ENCODE measurements at places on chromosomes 2 and 18.

- no peak for DNase-seq
Measured at GRCh38 chr2:70962885-70963878, 15.2 kb upstream of the ANKRD53 start.

DNA sequence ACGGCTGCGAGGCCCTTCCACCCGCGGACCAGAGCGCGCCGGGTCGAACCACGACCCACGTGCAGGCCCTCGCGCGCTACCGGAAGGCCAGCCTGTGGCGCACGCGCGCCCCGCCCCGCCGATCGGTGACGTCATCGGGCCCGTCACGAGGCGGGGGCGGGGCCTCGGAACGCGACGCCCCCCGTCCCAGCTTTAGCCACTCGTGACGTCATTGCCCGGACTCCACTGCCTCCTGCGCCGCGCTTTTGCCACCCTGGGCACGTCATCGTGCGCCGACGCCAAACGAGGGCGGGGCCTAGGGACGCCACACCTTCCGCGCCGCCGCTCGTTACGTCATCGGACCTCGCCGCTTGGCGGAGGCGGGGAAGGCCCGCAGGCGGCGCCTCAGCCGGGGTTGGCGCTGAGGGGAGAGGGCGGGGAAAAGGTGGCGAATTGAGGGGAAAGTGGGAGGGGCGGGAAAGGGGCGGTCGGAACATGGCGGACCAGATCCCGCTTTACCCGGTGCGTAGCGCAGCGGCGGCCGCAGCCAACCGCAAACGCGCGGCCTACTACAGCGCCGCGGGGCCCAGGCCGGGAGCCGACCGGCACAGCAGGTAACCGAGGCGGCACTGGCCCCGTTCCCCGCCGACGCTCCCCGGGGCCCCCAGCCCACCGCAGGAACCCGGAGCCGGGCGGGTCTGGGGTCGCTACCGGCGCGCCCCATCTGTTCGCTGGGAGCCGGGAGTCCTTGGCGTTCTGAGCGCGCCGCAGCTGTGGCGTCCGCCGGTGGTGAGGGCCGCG lies at the start of gene ATP9B:
Gene ATP9B (plus strand): TSS at position 458 of the 780 bp plus-strand sequence. CDS start 17 bp downstream, at position 475.
- DNase-seq: peak; percentile 77

DNA sequence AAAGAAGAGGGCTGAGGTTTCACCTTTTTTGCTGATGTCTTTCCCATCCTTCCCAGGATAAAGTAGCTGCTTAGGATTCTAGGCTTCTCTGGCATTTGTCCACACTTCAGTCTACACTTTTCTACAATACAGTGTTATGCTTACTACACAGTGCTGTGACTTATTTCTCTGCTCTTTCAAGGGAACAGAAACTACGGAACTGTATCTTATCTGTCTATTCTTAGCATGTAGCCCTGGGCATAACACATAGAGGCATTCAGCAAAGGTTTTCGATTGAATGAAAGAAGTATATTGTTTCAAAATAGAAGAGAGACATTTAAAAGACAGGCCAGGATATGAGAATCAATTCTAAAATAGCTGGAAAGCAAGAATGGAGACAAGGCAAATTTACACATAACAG lies 110.9 kb downstream of the ARHGEF33 start:
- DNase-seq: no peak

- no peak for DNase-seq
Measured at GRCh38 chr2:120600786-120601185, 134.9 kb upstream of the GLI2 start.

- DNase-seq: no peak
Measured at GRCh38 chr2:10783421-10783820, 29.2 kb downstream of the PDIA6 start.

GRCh38 chr2:142875010-142875409 lies 2.5 kb upstream of the KYNU start:
- no peak for DNase-seq

GRCh38 chr2:197445746-197446145 lies 7.6 kb upstream of the COQ10B start:
- no peak for DNase-seq

DNA sequence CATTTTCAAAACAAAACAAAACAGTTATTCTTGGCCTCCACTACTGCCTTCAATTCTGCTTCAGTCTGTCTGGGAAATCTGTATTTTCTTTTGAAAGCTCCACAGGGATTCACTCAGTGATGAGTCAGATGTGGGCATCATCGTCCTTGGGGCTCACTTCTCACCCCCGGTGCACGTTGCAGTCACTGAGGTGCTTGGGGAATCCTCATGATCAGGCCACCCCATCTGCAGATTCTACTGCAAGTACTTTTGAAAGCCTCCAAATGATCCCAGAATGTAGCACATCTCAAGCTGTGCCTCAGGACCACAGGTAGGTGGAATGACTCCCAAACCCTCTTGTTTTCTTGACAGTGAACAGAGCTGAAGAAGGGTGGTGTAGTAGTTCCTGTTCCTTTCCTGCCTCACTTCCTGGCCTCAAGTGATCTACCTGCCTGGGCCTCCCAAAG lies 34.3 kb downstream of the LPIN2 start:
- peak; percentile 36 for DNase-seq

GRCh38 chr18:26119246-26119645 lies 14.4 kb upstream of the PSMA8 start:
- DNase-seq: no peak

DNA sequence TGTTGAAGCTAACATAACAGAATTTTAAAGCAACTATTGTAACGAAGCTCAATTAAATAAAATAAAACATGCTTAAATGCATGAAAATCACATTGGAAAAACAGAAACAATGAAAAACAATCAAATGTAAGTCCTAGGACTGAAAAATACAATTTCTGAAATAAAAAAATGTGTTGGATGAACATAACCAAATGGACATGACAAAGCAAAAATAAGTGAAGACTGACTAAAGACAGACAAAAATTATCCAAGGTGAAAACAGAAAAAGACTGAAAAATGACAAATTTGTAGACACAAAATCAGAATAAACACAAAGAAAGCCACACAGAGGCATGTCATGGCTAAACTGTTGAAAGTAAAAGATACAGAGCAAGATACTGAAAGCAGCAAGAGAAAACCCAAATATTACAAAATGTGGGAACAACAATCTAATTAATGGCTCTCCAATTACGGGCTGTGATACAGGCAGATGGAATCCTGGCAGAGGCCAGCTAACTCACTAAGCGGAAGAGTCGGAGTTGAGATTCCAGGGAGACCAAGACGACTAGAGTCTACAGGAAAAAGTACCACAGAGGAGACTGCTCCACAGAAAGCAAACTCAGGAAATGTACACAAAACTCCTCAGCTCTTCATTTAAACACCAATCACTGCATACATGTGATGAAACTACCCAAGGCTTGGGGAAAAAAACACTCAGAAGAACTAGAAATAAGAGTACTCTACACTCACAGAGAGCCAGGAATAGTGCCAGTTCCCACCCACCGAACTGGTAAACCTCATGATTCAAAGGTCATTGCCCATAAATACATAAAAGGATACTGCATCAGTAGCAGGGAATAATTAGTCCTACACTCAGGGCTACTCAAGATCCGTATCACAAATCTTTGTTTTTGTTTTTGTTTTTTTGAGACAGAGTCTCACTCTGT lies 83.6 kb downstream of the ATAD2B start:
- DNase-seq: no peak

DNA sequence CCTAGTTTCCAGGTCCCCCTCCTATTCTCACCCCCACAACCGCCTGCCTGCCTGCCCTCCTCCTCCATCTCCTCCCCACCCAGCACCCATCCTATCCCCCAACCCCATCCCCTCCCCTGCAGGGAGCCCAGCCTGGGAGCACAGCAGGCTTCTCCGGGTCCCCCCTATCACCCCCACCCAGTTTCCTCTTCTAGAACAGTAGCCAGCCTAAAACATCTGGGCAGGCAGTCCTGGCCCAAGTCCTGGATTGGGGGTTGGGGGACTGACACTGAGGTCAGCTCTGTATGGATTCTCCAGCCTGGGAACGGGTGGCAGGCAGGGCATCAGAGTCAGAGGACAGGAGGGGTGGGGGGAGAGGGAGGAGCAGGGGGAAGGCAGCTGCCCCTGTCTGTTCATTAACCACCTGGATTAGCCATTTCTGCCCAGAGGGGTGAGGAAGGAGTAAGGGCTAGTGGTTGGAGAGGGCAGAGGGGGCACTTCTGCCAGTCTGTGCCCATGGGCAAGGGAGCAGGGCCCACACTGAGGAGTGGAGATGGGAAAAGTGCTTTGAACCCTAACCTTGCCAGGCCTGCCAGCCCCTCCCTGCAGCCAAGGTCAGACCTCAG lies 60.0 kb downstream of the TNS1 start:
- no peak for DNase-seq

- no peak for DNase-seq
Measured at GRCh38 chr2:192119536-192119935, 75.2 kb downstream of the TMEFF2 start.

DNA sequence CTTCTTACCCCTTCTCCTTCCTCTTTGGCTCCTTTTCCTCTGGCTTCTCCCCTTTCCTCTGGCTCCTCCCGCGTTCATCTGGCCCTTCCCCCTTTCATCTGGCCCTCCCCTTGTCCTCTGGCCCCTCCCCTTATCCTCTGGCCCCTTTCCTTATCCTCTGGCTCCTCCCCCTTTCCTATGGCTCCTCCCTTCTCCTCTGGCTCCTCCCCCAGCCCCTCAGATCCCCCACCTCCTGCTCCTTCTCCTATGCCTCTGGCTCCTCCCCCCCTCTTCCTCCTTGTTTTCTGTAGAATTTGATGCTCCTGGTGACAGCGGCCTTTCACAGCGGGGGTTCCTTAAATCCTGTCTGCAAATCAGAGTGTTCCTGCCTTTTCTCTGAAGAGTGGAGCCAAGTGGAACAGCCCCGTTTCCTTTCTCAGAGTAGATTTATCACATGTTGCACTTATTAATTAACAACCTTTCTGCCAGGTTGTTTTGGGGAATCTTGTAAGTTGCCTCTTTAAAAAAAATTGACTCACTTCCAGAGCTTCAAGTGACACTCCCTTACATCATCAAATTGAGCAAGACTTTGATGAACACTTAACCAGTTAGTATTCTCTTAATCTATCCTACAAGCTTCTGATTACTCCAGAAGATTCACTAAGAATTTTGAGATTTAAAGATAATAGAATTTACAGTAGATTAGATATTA lies 27.9 kb downstream of the FABP1 start:
- DNase-seq: no peak

- DNase-seq: peak; percentile 52
Measured at GRCh38 chr2:42101206-42102023, 53.6 kb downstream of the PKDCC start.

DNA sequence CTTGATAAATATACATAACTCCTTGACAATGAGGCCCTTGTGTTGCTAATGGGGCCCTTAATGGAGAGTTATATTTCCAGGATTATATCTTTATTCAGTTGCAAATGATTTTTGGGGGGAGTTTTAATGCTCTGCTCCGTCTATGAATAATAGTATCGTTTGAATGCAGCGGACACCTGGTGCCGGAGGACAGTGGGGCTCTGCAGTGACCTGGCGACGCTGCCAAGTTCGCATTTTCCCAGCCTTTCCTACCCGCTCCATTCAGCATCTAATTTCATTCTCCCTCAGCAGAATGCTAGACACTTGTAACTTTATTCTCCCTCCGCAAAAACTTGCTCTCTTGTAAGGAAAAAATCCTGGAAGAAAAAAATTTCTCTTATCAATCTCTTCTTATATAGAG lies 257.6 kb upstream of the SALL3 start:
- DNase-seq: no peak

GRCh38 chr18:44915661-44916060 lies 235.0 kb downstream of the SETBP1 start:
- DNase-seq: no peak

DNA sequence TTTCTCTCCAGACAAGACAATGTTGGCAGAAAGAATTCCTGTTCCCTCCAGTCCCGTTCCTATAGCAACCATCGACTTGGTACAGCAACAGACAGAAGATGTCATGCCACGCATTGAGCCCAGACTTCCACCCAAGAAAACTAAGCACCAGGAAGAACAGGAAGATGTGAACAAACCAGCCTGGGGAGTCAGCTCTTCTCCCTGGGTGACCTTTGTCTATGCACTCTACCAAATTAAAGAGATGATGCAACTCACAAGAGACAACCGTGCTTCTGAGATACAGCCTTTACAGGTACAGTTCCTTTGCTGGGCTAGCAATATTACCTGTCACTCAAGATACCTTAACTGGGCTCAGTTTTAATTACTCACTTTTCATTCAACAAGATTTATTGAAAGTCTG lies 37.1 kb downstream of the NEMP2 start:
- DNase-seq: no peak

GRCh38 chr18:9066817-9067306 lies 35.6 kb upstream of the NDUFV2 start:
- DNase-seq: no peak

DNA sequence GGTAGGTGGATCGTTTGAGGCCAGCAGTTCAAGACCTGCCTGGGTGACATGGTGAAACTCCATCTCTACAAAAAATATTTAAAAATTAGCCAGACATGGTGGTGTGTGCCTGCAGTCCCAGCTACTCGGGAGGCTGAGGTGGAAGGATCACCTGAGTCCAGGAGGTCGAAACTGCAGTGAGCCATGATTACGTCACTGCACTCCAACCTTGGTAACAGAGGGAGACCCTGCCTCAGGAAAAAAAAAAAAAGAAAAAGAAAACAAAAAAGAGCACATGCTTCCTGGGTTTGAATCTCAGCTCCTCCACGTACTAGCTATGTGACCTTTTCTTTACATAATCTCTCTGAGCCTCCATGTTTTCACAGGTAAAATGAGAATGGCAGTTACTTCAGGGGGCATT lies 107.5 kb upstream of the STPG4 start:
- DNase-seq: no peak

DNA sequence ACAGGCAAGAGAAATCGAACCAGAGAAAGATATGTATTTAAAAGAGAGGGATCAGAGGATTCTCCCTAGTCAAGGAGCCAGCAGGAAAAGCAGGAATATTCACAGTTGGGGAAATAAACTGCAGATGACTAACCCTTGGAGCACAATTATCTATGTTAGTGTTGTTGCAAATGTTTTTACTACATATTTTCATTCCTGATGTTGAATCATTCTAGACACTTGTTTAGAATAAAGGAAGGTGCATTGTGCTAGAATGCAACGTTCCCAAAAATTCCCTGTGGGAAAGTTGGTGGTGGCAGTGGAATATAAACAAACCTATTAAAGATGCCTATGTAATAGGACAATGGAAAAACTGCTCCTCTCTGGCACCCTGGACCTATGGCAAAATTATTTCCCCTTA lies 63.3 kb downstream of the DTNA start:
- DNase-seq: peak; percentile 26

- DNase-seq: no peak
Measured at GRCh38 chr2:70088598-70089219, 1.4 kb downstream of the PCBP1 start.

DNA sequence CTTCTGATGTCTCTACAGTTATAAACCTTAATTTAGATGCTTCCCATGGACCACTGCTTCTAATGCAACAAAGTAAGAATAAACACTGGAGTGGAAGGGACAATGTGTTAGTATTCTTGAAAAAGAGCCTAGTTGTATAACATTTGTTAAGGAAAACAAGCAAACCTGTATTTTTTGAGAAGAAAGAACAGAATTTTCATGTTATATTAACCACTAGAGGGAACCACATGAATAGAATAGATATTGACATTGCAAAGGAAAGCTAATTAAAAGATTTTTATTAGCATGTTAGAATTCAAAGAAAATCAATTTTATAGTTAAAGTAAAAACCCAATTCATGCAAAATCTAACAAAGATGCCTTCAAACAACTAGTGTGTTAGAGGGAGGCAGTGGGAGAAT lies 151.2 kb upstream of the BARD1 start:
- DNase-seq: no peak

GRCh38 chr2:232689152-232689910 lies 7.8 kb upstream of the GIGYF2 start:
- DNase-seq: no peak
